Activated CD4-positive, CD25-positive, alpha-beta regulatory T cell treated with anti-CD3 and anti-CD28 coated beads, Interleukin-2, amount 50 U/mL, for 16 hours (primary cell): ENCODE measurements at places on chromosomes 12 and 14.
A peak's percentile ranks its signal among the peaks of the same experiment; 100 is the strongest.

DNA sequence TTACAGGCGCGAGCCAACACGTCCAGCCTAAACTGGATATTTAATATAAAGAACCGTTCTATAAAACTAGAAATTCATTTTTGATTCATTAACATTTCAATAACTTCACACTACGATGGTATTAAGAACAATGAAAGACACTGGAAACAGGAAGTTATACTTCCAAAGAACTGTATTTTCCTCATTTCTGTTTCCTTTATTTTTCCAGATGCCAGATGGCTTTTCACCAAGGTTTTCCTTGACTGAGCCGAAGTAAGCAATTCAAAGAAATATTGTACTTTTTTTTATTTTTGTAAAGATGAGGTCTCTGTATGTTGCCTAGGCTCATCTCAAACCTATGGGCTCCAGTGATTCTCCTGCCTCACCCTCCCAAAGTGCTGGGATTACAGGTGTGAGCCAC is 28.2 kb downstream of the EEA1 start:
- no peak for DNase-seq

DNA sequence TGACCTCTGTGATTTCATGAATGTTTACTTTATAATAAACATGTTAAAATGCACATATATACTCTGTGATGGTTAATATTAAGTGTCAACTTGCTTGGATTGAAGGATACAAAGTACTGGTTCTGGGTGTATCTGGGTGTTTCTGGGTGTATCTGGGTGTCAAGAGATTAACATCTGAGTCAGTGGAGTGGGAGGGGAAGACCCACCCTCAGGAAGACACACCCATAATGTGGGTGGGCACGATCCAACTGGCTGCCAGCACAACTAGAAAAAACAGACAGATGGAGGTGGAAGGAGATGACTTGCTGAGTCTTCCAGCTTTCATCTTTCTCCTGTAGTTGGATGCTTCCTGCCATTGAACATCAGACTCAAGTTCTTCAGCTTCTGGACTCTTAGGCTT is 11.9 kb downstream of the NUP37 start:
- no peak for DNase-seq

GRCh38 chr12:131773582-131774221 is 54.5 kb upstream of the MMP17 start:
- no peak for DNase-seq

- no peak for DNase-seq
Observed at GRCh38 chr12:100484183-100484886, 10.7 kb downstream of the NR1H4 start.

GRCh38 chr12:40219760-40220159 is 5.0 kb upstream of the LRRK2 start:
- DNase-seq: no peak

- DNase-seq: no peak
Observed at GRCh38 chr14:94421316-94421715, 31.3 kb downstream of the SERPINA11 start.

DNA sequence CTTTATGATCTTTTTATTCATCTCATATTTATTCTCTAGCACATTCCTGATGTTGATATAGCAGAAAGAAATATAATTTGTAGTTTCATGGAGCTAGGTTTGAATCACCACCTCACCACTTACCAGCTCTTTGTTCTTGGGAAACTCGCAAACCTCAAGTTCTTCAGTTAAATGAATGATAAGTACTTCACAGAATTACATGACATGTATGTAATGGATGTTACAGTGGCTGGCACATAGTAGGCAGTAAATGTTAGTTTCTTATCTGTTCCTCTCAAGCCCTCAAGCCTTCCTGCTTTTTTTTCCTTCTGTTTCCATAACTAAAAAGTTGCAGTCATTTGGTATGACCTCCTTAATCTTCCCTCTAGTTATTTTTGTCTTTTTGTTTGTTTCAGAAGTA is 54.9 kb downstream of the SPATS2 start:
- DNase-seq: no peak

DNA sequence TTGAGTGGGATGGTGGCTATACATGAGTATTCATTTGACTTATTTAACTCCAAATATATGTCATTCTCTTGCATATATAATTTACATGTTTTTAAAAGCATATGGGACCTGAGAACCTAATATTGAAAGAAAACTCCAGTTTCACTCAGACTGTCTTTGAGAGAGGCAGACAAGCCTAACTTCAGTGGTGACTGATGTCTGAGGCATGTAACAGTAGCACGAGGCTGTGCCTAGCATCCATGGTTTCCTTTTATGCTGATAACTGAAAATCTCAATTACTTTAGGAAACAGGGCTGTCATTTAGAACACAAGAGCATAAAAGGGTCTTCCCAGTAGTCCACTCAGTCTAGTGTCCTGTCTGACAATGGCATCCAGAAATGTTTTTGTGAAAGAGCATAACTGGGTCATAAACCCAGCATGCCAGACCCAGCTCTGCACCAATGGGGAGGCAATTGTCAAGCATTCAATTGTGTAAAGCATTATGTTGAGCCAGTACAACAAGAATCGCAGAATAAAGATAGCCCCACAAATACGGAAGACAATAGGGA is 24.3 kb downstream of the MAPK1IP1L start:
- no peak for DNase-seq

DNA sequence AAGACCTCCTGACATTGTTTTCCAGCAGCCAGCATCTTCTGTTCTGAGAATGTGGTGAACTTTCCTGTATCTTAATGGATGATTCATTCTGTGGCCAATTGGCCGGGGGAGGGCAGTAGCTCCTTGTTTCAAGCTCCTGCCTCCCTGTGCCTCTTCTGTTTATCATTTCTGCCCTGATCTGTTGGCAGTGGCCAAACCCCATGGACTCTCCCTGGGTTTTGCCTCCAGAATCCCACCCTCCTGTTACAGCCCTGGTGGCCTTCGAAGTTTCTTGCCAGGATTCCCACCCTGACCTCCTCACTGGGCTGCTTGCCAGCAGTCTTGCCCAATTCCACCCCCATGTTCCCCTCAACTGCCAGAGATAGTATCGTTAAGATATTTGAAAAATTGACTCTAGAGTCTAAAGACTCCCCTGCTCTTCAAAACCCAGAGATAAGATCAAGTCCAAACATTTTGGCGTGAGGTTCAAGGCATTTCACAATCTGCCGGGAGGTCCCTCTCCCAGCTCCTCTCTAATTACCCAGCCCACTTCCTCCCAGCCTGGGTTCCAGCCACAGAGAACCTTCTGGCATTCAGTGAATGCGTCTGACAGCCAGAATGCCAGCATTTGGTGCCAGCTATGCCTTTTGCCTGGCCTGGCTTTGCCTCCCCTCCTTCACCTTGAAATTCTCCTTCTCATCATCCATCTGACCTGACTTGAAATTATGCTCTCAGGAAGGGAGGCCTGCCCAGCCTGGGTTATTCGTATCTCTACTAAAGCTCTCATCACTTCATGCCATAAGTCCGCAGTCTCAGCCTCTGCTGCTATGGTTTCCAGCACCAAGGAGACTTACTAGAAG is 37.7 kb upstream of the TXNRD1 start:
- DNase-seq: no peak

DNA sequence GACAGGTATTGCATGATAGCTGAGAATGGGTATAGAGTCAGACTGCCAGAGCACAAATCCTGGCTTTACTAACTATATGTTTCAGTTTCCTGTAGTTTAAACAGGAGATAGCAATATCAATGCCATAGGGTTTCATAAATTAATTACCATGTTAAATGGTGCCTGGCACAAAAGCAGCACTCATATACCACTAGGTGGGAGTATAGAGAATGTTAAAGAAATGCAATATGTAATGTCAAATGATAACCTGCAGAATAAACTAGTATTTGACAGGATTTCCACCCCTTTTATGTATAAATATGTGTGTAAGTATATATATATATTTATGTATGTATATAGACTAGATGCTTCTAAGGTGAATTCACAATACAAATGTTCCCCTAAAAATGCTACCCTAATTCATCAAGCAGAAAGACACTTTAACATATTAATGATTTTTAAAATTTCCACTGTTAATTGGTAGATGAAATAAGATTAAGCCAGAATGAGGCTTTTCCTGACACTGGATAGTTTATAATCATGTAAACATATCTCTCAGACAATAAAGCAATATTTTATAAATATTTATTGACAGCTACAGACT is 8.6 kb downstream of the WDR89 start:
- no peak for DNase-seq

DNA sequence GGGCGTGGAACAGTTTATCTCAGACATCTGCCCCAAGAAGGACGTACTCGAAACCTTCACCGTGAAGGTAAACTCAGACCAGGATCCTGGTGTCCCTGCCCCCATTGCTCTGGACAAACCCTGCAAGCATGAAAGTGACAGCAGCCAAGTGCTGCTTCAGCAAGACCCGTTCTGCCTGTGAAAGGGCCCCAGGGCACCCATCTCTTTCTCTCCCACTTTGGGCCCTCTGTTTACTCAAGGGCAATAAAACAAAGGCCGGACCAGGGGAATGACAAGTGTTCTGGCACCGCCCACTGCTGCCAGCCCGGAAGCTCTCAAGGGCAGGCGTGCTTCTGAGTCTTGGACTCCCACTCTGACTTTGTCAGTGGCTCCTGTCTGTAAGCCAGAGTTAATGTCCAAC is 35.3 kb downstream of the CD9 start:
- no peak for DNase-seq

DNA sequence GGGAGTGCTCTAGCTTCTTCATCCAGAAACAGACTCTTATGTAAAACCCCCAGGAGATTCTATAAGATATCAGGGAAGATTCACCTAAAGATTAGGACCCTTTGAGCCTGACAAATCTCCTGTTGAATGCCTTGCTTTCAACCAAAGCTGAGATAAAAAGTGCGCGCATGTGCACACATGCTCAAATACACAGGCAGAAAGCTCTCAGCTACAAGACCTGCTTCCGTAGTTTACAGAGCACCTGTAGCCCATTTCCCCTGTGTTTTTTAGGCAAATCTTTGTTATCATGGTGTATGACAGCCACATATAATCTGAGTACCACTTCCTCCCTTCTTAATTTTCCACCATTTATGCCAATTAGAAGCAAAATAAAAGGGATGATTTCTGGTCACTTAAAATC is 866.9 kb downstream of the NRXN3 start:
- no peak for DNase-seq

DNA sequence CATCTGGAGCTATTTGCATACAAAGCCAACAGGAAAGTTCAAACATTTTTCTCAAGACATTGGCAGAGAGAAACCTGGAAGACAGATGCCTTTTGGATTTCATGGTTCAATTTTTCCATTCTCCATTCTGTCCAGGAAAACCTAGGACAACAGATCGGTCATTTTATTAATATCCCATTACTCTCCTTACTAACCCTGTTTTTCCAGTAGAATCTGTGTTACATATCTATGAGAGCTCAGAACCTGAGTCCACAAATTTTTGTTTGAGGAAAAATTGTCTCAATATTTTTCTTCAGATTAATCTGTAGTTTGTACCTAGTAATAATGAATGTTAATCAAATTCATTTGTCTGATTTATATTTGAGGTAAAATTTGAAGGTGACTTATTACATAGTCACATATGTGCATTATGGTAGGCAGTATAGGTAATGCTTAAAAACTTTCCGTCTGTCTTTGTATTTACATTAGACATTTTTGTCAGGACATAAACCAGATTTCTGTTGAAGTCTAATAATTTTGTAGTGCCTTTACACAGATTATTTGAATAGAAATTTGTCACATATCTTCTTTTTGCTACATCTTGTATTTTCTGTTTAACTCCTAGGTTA is 75.3 kb downstream of the CCDC91 start:
- DNase-seq: no peak

DNA sequence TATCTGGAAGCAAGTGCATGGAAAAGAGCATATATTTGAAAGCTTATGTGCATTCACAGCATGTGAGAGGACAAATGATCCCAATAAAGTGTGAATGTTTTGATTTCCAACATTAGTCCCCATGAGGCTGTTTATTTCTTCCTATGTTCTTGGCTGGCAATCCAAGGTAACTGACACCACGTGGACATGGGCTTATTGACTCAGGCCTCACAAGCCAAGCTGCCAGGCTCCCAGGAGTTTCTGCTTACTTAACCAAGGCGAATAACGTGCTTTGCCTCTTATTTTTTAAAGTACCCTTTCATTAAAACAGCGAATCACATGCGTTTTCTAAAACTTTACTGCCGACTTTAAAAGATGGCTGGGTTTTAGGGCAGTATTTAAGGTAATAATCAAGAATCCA is 441.7 kb downstream of the FUT8 start:
- no peak for DNase-seq

DNA sequence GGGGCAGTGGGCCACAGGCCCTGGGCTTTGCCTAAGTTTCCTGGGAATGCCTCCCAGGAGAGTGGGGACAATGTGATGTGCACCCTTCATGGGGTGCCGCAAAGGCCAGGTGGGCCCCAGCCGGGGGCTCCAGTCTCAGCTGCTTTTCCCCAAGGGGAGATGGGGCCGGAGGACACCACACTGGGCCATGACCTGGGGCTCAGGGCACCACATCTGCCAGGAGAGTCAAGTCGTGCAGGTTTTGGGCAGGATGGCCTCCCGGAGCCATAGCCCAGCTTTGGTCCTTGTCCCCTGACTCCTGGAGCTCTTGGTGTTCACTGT is 12.2 kb downstream of the HIP1R start:
- no peak for DNase-seq

- DNase-seq: no peak
Observed at GRCh38 chr14:25574628-25575325, 524.8 kb upstream of the STXBP6 start.

GRCh38 chr12:100986595-100987547 is 192.3 kb downstream of the ANO4 start:
- no peak for DNase-seq

DNA sequence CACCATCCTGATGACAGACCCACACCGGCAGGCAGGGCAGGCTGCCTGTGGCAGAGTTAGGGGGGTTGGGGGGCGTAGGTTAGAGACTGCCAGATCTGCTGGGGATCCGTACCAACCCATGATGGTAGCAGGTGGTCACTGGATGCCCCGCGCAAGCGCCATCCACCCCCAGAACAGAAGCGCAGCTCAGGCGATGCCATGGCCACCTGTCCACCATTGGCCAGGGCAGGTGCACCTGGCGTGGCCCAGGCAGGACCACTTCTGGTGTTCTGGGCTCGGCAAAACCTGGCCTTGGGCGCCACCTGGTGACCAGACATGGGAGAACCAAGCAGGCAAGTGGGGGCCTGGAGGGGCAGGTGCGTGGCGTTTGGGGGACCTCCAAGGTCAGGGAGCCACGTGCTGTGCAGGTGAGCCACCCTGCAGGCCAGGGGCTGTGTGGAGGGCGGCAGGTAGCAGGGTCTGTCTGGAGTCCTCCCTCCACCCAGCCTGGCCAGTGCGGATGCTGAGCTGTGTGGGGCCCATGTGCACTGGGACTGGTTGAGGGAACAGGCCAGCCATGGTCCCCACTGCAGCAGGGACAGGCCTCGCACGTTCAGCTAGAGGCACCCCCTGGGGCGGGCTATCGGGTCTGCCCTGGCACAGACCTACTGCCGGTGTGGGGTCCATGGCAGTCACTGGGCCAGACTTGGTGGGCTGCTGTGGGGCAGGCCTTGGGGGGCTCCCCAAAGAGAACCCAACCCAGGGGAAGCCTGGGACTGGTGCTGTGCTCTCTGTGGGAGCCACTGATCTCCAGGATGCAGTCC is 15.6 kb downstream of the BAG5 start:
- DNase-seq: peak; percentile 55

GRCh38 chr14:97638864-97639263 is 841.7 kb downstream of the VRK1 start:
- DNase-seq: no peak

GRCh38 chr12:20264608-20265114 is 103.7 kb upstream of the PDE3A start:
- DNase-seq: no peak
